Thymus (tissue), 14 donors: ENCODE measurements at places on chromosomes 12 and 14. TPM values are rescaled to one million over a fixed set of nuclear protein-coding genes. Genes with fewer than 3 reads are reported as not detected.

The TRIM9 gene
- total RNA-seq: 0.71 TPM

- no peak for DNase-seq
These were observed 24.3 kb downstream of the CMA1 start for GRCh38 chr14:24483604-24484252.

- DNase-seq: no peak
These were observed 49.1 kb downstream of the ARL6IP4 start for GRCh38 chr12:123029550-123029949.

DNA sequence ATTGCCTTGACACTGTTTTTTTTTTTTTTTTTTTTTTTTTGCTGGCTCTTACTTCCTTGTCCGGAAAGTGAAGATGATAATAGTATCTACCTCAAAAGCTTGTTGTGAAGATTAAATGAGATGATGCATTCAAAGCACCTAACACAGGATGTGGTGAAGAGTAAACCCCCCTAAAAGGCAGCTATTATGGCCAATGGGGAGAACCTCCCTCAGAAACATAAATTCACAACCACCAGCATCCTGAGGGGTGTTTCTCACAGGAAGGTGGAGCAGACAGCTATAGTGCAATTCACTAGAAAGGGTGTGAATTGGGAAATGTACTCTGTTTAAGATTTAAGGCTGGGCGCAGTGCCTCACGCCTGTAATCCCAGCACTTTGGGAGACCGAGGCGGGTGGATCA lies 85.4 kb upstream of the CRY1 start:
- peak; percentile 36 for DNase-seq

GRCh38 chr14:93799989-93800921 lies 12.0 kb upstream of the PRIMA1 start:
- no peak for DNase-seq

DNA sequence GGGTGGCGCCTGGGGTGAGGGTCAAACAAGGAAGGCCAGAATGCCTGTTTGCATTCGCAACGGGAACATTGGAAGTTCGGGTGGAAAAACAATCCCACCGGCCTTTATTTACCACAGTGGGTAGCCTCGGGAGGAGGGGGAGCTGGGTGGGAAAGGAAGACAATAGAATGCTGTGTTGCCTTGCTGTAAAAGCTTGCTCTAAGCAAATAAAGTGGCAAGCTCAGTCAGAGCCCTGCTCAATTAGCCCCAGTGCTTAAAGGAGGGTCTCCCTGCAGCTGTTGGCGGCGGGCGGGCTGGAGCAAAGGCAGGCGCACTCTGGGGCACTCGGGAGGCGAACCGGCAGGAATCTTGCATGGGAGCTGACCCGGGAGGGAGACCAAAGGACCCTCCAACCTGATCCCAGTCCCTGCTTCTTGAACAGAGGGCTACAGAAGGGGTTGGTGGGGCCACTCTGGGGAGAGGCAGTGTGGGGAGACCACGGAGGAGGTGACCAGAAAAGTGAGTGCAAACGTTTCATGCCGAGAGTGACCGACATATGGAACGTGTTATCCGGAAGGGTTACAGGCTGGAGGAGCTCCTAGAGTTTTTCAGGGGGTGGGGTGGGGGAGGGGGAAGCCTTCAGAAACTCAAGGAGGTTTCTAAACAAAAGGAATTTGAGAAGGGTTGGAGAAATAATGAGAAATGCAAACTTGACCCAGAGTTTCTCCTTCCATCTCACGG lies 48.5 kb downstream of the NTF3 start:
- DNase-seq: no peak

- DNase-seq: no peak
These were observed 132.7 kb downstream of the PPFIA2 start for GRCh38 chr12:81626406-81626805.

The P2RX2 gene
- 0.66 TPM for total RNA-seq

DNA sequence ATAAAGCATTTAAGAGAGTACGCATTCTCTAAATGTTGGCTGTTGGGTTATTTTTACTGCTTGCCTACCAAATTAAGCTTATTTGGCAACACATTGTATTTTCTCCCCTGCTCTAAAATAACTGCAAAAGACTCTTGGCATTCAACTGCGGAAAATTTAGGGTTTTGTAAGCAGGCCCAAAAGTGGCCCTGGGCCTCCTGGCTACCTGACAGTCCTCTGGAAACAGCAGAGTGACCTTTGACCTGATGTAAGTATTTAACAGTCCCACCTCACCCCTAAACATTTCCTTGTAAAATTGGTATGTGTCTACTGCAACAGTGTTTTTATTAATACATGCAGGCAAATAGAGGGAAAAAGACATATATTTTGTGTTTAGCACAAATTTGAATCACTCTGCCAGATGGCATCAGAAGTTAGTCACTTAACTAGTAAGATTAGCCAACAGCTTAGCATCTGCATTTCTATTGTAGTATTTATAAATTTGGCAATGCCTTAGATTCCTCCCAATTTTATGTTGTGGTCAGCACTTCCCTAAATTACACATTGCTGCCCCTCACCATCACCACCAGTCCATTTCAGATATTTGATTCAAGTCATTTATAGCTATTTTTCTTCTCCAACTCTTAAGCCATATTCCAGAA lies 11.2 kb downstream of the LLPH start:
- DNase-seq: no peak

DNA sequence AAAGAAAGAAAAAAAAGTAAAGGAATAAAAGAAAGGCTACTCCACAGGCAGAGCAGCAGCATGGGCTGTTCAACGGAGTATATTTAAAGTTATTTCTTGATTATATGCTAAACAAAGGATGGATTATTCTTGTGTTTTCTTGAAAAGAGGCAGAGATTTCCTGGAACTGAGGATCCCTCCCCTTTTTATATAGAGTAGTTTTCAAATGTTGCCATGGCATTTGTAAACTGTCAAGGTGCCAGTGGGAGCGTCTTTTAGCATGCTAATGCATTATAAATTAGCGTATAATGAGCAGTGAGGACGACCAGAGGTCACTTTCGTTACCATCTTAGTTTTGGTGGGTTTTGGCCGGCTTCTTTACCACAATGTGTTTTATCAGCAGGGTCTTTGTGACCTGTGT lies 383.0 kb downstream of the PCNX1 start:
- DNase-seq: no peak

GRCh38 chr12:3045494-3045893 lies 31.7 kb upstream of the TSPAN9 start:
- no peak for DNase-seq

DNA sequence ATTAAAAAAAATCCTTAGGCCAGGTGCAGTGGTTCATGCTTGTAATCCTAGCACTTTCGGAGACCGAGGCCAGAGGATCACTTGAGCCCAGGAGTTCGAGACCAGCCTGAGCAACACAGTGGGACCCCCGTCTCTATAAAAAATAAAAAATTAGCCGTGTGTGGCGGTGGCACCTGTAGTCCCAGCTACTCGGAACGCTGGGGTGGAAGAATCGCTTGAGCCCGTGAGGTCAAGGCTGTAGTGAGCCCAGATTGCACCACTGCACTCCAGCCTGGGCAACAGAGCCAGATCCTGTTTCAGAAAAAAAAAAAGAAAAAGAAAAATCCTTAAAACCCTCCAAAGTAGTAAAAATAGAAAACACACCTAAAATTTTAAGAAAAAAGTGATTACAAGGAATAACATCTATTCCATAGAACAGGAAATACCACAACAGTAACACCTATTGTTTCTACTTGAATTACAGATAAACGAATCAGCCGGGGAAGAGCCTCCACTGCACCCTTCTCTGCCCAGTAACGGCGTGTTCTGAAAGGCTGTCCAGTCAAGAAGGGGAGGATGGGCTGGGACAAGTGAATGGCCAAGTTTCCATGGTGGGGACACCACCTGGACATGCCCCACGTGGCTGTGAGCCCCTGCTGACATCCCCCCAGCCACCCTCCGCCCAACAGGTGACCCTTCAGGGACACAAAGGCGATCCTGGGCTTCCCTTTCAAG lies 17.8 kb downstream of the POLE start:
- no peak for DNase-seq

GRCh38 chr14:101891471-101891870 lies 72.9 kb upstream of the DYNC1H1 start:
- no peak for DNase-seq

The SOAT2 gene
- 0.61 TPM for total RNA-seq

DNA sequence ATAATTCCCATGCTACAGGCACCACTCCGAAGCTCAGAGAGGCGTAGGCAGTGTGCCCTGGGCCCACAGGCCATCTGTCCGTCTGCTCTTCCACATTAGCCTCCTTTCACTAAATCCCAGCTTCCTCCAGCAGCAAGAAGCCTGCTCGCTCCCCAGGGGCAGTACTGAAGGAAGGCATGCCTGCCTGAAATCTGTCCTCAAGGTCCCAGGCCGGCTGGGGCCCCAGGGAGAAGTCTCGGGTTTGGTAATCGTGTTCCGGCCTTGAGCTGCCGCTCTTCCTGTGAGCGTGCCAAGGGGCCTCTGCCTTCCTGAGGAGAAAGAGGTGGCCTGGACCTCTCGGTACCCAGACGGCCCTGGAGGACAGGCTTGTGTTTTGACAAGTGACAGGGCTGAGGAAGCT lies 15.2 kb upstream of the DLK1 start:
- no peak for DNase-seq
